Astrocyte of the cerebellum (primary cell): ENCODE measurements at places on chromosomes 11 and 22.

DNA sequence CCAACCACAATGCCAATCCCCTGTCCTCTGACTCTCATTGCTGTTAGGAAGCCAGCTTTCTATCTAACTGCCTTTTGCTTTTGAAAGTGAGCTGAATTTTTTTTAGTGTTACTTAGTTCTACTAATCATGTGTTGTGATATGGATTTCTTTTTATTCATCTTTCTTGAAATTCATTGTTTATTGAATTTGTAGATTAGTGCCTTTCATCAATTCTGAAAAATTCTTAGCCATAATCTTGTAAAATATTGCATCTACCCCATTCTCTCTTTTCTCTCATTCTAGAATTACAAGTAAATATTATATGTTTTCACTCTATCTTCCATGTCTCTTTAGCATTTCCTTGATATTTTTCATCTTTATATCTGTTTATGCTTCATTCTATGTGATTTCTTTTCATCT, 47.8 kb downstream of the DDIAS start:
- DNase-seq: no peak

DNA sequence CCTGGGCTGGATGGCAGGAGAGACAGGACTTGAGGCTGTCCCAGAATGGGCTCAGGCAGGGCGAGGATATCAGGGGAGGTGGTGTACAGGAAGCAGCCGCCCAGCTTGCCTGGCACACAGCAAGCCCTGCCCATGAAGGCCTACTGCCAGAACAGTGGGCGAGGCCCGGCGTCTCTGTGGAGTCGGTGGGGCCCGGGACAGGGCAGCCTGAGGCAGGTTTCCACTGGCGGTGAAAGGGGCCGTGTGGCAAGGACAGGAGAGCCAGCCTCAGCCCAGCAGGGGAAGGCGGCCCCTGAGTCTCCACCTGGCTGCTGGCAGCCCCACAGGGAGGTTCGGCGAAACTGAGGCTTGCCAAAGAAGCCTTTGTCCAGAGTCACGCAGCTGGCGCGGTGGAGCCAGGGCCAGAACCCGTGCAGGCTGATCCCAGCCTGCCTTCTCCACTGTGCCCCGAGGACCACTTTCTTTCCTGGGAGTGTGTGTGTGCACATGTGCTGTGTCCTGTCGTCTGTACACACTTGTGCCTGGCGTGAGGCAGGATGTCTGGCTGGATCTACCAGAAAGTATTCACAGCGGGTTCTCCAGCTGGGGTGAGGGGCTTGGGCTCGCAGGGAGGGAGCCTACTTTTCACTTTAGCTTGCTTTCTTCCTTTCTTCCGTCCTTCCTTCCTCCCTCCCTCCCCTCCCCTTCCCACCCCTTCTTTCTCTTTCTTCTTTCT, 1.2 kb downstream of the TSPO start:
- DNase-seq: no peak

- DNase-seq: peak; percentile 70
Observed at GRCh38 chr22:27456696-27457503, 344.7 kb downstream of the MN1 start.

DNA sequence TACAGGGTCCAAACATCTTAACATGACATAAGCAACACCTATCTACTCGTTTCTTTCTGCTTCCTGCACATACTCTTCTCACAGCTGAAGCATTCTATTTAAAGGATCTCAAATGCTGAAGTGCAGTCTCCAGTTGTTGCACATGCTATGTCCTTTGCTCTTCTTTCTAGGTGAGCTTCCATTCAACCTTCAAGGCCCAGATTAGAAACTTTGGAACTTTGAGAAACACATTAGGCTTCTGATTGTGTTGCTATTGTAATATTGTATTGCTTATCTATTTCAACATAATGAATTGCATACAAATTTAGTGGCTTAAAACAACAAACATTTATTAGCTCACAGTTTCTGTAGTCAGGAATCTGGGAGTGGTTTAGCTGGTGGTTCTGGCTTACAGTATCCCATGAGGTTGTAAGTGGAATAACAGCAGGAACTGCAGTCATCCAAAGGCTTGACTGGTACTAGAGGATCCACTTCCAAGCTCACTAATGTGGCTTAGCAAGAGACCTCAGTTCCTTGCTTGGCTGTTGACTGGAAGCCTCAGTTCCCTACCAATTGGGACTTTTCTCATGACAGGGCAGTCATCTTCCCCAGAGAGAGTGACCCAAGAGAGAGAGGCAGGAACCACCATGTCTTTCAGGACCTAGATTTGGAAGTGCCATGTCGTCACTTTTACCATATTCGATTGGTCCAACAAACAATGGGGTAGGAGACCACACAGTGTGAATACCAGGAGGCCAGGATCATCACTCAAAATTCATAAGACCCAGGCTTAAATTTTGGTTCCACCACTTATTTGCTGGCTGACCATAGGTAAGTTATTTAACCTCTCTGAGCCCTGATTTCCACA, 27.2 kb upstream of the RASSF10 start:
- DNase-seq: no peak

DNA sequence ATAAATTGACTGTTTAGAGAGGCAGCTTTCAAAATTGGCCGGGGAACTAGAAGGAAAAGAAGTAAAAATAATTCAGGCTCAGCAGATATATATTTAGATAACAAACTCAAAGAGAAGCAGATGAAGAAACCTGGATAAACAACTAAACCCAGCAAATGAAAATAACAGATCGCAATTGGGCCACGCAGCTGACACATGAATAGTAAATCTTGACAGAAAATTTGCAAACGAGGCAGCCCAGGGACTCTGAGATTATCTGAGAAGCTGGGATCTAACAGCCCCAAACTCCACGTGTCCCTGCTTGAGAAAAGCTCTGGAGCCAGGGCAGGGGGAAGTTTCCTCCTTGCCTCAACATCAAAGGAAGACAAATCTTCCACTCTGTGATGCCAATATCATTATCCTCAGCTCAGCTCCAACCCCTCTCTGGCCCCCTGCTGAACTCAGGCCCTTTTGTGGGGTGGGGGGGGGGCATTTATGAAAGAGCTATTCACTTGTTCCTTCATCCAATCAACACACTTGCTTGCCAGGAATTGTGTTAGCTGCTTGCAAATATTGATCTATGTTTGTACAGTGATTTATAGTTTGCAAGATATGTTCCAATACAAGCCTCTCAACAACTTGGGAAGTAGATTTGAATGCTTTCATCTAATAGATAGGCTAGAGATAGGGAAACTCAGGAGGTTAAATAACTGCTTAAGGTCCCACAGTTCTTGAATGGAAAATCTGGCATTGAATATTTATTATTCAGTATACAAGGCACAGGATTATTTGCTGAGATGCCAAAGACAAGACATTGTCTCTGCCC, 72.5 kb upstream of the C11orf87 start:
- DNase-seq: no peak

DNA sequence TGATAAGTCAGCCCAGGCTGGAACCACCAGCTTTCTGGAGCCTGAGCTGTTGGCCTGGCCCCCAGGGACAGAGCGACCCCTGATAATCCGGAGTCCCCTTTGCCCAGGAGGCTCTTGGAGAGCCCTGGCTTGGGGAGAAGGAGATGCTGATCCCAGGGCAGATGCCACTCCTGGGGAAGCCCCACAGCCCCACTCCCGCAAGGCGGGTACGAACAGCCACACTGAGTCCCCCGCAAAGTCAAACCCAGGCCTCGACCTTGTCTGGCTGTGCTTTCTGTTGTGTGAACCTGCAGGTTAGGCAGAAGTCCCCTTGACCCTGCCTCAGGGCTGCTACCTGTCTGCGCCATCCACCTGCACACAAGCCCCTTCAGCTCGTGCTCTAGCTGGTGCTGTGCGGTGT, 108.0 kb downstream of the KCNQ1OT1 start:
- DNase-seq: no peak

DNA sequence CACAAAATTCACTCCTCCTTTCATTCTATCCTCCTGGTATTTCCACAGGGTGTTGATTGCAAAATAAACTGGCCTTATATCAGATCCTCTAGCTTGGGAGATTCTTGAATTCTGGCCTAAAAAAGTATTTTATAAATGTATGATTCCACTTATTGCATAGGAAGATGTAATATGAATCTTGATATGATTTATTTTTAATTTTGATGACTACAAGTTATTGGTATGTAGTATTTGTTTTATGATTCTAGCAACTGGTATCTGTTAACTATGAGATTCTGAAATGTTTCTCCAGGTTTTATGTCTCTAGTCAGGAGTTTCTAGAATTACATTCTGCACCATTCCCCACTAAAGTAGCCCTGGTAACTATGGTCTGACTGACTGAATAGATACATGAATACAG, 373.9 kb upstream of the C11orf87 start:
- DNase-seq: no peak

- DNase-seq: no peak
Observed at GRCh38 chr11:1852877-1853276, at the start of gene LSP1. Gene LSP1 (plus strand): TSS chr11:1853084. CDS start chr11:1853145, 61 bp downstream.

GRCh38 chr11:442611-443081, 835 bp upstream of the ANO9 start:
- no peak for DNase-seq

- no peak for DNase-seq
Observed at GRCh38 chr11:28649922-28650321, 541.7 kb downstream of the METTL15 start.

DNA sequence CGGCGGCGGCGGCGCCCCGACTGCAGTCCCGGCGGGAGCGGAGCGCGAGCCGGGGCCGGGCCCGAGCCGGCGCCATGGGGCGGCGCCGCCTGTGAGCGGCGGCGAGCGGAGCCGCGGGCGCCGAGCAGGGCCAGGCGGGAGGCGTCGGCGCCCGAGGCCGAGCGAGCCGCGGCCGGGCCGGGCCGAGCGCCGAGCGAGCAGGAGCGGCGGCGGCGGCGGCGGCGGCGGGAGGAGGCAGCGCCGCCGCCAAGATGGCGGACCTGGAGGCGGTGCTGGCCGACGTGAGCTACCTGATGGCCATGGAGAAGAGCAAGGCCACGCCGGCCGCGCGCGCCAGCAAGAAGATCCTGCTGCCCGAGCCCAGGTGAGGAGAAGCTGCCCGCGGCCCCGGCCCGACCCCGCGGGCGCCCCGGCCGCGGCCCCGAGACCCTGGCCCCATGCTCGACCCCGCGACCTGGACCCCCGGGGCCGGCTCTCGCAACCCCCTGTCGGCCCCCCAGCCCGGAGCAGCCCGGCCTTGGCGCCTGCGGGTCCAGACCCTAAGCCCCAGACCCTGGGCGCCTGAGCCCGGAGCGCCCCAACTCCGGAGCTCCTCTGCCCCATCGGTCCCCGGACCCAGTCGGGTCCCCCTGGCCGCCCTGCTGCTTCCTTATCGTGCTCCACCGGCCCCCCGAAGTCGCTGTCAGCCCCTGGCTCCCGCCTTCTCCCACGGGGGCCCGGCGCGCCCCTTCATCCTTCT, at the start of gene GRK2:
Gene GRK2 (plus strand): TSS at position 25 of the 739 bp plus-strand sequence. CDS start 227 bp downstream, at position 252.
- no peak for DNase-seq

- no peak for DNase-seq
Observed at GRCh38 chr11:125494561-125494960, 1.5 kb downstream of the FEZ1 start.

DNA sequence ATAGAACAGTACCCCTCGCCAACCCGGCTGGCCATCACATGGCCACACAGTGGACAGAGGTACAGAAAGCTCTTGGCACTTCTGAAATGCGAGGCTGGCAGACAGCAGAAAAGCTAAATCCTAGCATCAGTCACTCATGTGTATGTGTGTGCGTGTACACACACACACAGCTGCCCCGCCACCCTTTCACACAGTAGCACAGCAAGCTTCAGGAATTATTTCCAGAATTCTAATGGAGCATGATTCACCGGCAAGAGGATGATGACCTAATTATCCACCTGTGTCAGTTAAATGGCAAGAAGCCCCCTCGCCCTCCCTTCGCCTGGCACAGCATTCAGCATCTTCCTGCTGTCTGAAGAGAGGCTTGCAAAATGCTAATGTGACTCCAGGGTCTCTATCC, 336.0 kb downstream of the SHANK2 start:
- DNase-seq: no peak

DNA sequence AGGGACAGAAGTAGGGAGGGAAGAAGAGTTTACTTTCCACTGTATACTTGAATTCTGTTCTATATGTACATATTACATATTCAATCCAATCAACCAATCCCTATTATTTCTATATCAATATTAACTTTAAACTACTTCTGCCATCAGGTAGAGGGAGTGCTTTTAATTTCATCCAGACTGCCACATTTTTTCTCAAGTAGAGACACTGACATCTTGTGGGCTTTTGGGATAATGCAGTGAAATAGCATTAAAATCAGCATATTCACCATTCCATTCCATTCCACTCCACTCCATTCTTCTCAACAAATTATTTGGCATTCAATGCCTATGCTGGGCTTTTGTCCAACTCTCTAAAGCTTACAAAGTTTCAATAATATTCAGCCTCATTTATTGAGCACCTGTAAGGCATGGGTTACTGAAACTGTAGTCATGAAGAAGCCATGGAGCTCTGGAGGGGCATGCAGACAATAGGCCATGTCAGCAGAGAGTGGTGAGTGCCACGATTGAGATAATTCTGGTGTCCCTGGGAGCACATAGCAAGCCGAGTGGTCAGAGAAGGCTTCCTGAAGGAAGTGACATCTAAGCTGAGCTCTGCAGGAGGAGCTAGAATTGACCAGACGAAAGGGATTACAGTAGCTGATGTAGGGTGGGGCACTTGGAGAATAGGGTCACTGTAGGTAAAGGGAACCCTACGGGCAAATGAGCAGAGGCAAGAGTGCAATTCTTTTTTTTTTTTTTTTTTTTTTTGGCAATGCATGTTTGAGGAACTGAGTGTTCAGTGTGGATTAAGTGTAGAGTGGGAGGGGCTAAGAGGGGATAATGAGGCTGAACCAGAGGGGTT, 12.8 kb upstream of the CLPB start:
- peak; percentile 60 for DNase-seq

GRCh38 chr11:119108857-119109221, 1.7 kb downstream of the C2CD2L start:
- DNase-seq: no peak

- DNase-seq: no peak
Observed at GRCh38 chr11:40230821-40231220, 1228.6 kb downstream of the LRRC4C start.

- no peak for DNase-seq
Observed at GRCh38 chr22:39622881-39623367, 52.4 kb downstream of the CACNA1I start.

GRCh38 chr11:32991427-32991826, 24.3 kb upstream of the DEPDC7 start:
- DNase-seq: no peak

GRCh38 chr11:83249972-83250593, 36.1 kb downstream of the CCDC90B start:
- DNase-seq: peak; percentile 22

GRCh38 chr11:1074244-1075221, at the start of gene MUC2:
Gene MUC2 (plus strand): TSS chr11:1074874.
- DNase-seq: no peak

- peak; percentile 64 for DNase-seq
Observed at GRCh38 chr22:47337161-47337621, 574.7 kb downstream of the TBC1D22A start.

- peak; percentile 68 for DNase-seq
Observed at GRCh38 chr11:95147364-95147905, 57.8 kb downstream of the ENDOD1 start.
